ENCODE measurements at places on chromosomes 2 and 18.

- no peak for DNase-seq
Measured at GRCh38 chr2:128413014-128413717, 94.5 kb upstream of the HS6ST1 start.

DNA sequence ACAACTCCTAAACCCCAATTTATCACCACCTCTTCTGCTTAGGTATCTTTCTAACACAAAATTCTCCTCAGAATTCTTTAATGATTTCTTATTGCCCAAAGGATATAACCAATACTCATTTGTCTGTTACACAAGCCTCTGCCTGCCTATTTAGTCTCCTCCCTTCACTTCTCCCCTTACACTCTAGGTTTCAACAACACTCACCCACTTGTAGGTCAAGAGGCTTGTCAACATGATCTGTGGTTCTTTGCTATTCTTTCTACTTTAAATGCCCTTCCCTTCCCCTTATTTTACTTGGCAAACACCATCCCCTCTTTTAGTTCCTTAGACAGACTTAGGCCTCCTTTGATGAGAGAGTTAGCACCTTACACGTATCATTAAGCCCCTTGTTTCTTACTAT lies 69.0 kb upstream of the C2orf15 start:
- DNase-seq = no peak

DNA sequence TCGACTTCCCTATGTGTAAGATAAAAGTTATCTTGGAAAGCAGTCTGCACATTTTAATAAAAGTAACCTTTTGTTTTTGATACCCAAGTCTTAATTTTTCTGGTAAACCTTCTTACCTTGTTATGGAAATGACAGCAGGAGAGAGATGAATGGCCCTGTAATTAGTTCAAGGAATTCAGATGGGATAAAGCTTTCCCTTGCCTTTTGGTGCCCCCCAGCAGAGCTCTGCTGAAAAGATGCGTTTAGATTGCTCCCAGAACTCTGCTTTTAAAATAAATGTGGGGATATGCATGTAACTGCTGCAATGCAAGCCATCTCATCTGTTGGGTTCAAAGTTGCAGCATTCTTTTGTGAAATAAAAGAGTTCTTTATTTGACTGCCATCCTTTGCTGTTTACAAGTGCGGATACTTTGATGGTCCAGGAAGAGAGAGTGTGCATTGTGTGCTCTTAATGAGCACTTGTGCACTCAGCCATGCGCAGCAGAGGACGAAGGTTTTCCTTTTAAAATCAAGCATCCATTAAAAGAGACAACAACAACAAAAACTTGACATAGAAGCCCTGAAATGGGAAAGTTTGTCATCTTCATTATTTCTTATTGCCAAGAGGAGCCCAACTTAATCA lies 176.7 kb upstream of the ST6GAL2 start:
- no peak for DNase-seq

GRCh38 chr2:23664066-23664788 lies 262.7 kb downstream of the ATAD2B start:
- no peak for DNase-seq

- peak; percentile 7 for DNase-seq
Measured at GRCh38 chr2:34907812-34908211, 1308.7 kb upstream of the FAM98A start.

DNA sequence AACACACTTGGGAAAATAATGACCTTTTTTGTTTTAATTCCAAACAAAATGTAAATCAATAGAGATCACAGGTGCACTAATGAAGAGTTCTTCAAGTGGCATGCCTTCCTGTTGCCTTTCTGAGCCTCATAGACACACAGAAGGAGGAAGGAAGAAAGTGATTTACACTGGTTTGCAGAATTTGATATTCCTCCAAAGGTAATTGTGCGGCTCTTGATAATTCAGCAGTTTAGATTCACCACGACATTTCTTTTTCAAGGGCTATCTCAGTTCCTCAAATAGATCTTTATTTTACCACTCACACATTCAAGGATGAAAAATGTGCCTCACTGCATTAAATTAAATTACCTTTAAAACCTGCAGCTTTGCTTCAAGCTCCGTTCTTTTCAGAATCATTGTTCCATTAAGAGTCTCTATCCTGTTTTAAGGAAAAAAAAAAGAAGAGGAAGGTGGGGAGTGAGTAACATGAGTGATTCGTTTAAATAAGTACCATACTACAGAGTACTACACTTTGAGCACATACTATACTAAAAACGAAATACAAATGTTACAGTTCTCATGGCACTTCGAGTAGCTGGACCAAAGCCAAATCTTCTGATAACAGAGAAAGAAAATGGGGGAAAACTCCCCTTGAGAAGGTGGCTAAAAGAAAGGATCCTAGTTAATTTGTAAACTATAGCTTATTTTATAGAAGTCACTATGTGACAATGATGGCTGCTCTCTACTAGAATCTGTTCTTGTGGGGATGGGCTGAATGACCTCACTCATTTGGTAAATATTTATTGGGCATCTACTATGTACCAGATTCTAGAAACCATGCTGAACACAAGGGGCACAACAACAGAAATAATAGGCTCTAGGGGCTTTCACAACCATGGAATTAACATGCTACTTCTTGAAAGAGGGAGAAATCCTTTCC lies 16.6 kb downstream of the CYTIP start:
- no peak for DNase-seq

- DNase-seq = no peak
Measured at GRCh38 chr2:67038195-67038594, 358.9 kb upstream of the ETAA1 start.

- DNase-seq = no peak
Measured at GRCh38 chr18:79518683-79519128, 123.0 kb downstream of the NFATC1 start.

DNA sequence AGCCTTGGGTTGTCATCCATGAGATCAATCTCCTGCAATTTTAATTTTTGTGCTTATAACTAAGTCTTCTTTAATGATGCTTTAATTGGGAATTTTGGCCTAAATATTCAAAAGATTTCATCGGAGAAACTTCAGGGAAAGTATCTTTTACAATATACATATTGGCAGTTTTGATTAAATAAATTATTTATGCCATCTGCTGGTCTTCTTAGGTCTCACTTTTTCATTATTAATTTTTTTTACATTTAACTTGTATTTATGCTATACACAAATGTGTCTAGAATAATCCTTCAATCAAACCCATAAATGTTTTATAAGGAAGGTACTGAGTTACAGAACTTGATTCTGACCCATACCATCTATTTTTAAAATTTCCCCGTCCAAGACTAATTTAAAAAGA lies 95.1 kb upstream of the XPO1 start:
- DNase-seq = no peak

- no peak for DNase-seq
Measured at GRCh38 chr2:39620067-39620466, 45.6 kb upstream of the TMEM178A start.

DNA sequence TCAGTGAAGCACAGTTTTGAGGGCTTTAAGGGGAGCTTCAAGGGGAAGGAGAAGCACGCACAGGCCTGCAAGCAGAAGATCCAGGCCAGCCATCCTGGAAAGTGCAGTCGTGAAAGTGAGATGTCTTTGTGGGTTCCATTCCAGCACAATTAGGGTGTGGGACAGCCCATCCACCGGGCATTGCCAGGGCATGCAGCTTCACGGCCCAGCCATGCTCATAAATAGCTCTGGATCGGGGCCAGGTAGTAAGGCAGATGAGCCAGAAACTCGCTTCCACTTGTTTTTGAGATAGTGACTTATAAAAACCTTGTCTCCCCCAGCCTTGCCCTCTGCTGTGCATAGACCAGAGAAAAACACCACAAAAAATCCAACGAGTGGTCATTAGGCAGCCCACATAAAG lies 21.0 kb downstream of the KDSR start:
- DNase-seq = no peak

DNA sequence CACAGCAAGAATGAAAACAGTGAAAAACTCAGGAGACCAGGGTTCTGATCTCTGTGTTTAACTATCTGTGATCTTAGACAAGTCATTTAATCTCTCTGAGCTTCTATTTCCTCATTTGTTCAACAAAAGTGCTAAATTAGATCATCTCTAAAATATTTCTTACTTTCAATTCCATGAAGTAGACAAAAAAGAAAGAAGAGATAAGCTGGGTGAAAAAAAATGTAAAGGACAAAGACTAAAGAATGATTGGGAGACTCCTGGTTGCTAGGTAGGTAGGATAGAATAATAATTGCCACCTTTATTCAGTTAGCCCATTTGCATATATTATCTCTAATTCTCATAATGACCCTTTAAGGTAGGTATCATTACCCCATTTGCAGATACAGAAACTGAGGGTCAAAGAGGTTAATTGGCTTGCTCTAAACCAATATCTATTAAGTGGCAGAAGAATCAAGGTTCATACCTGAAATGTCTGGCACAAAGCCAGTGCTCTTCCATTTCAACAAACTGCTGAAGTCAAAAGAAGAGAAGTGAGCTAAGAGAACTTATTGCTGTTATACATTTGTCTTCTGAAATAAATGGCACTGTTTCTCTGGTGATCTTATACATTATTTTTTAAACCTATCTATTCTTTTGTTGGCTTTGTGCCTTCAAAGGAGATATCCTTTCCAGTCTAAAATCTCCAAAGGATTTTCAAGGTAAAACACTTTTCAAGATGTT lies 141.7 kb downstream of the OTX1 start:
- no peak for DNase-seq

- no peak for DNase-seq
Measured at GRCh38 chr2:188898261-188898660, 75.9 kb upstream of the COL3A1 start.

DNA sequence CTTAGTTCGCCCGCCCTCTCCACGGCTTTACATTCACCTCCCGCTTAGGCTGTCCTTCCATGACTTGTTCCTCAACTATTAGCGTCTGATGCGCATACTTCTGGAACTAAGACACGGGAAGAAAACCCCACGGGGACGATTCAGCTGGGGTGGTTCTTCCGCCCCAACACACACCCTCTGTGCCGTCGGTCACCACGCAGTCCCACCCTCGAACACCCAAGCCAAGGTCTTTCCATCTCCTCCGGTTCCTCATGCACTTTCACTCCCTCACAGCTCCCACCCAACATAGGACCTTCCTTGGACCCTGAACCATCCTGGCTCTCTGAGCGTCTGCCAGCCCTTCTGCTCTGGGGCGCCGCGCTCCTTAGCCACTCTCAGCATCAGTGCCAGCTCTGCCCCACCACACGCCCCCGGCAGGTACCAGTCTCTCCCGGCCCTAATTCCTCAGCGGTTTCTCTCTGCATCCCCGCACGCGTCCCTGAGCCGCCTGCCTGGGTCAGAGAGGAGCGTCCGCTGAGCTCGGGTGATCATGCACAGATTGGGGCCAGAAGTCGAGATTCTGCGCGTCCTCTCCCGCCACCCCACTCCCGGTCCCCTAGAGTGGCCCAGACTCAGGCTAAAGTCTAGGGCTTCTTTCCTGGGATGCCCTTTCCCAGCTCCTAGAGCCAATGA lies 522 bp upstream of the SRD5A2 start:
- DNase-seq = no peak

- no peak for DNase-seq
Measured at GRCh38 chr2:113937501-113937900, 47.6 kb downstream of the ACTR3 start.
